ENCODE measurements at places on chromosomes 5 and 9.
A peak's percentile ranks its signal among the peaks of the same experiment; 100 is the strongest.

DNA sequence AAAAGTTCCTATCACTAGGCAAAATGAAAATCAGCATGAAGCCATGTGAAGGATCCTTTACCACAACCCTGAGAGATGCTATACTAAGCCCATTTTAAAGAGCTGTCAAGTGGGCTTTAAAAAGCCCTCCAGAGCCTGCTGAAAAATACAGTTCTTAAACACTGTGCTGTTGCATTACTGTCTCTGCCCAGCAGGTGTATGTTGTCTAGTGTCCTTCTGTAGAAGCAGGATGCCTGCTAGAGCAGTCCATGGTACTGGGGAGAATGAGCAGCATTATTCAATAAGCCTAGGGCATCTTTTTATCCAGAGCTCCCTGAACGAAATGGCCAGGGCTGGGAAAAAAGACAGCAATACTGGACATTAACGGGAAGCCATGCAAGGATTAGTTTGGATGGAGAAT, 126.2 kb upstream of the PLCXD3 start:
- no peak for DNase-seq

- no peak for DNase-seq
Observed at GRCh38 chr9:123518338-123518737, 162.3 kb downstream of the CRB2 start.

GRCh38 chr5:32057187-32058096, 116.7 kb downstream of the GOLPH3 start:
- DNase-seq: no peak

DNA sequence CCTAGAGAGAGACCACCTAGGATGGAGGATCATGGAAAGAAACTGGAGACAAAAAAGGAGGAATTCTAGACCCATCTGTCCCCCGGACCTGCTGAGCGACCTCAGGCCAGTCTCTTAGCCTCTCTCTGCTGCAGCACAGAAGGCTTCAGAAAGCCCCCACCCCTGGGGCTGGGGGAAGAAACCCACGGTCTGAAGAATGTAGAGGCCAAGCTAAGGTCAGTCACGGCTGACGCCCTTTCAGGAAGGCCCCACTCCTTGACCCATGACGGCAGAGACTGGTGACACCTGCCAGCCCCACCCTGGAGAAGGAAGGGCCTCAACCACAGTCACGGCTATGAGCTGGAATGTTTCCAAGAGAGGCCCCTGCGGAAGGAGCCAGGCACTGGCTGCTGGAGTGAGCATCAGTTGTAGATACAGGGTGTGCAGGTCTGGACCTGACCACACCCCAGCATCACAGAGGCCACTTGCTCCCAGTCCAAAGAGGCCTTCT, 120.5 kb upstream of the BOD1 start:
- no peak for DNase-seq

DNA sequence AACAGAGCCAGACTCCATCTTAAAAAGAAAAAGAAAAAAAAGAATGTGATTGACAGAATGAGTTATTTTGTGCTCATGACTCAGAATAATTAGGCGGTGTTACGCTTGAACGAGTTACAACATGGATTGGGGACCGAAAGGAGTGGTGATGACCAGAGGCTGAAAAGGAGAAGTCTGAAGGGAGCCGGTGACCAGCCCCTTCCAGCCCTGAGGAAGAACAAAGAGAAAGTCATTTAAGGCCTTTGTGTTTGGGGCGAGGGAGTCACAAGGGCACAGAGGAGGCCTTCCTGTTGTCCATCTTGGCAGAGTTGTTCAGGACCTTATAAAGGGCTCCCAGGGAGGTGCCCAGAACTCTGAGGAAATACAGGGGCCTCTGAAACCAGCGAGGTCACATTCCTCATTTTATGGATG, 131.6 kb downstream of the GOLPH3 start:
- no peak for DNase-seq

DNA sequence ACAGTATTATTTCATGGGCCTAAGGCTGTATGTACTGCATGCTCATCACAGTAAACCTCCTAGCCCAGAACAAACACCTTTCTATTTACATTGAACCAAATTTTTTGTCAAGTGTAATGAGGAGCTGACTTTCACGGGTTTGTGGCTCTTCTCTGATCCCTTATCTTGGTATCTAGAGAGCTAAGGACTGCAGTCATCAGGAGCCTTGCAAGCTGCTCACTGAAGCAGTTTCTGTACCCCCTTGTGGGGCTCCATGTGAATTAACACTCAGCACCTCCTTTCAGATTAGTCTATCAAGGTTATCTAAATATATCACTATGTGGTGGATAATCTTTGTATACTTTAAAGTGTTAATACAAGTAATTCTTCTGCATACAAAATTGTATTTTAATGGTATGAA, 108.2 kb downstream of the AUH start:
- no peak for DNase-seq

GRCh38 chr5:16313761-16314160, 134.2 kb upstream of the MARCHF11 start:
- no peak for DNase-seq

DNA sequence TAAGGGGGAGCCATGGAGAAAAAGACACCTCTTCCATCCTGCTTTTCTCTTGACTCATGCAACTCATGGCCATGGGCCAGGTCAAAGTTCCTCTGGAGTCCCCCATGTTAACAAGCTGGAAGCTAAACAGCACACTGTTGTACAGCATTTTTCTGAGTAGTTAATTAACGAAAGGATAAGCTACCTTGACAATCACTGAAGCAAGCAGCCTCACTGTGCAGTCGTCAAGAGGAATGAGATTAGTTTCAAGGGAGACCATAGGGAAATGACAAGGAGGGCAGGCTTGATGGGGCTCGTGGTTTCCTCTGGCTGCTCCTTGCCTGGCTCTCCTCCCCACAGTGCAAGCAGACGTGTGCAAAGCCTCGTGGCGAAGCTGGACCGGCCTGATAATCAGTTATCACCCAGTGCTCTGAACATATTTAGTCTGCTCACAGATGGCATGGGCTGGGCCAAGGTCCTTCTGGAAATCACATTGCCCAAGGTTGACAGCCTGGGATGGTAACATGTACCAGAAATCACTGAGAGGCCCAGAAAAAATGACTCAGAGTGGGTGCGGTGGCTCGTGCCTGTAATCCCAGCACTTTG, 209.5 kb downstream of the SLIT3 start:
- no peak for DNase-seq

GRCh38 chr5:20486826-20487225, 498.8 kb upstream of the CDH18 start:
- no peak for DNase-seq

DNA sequence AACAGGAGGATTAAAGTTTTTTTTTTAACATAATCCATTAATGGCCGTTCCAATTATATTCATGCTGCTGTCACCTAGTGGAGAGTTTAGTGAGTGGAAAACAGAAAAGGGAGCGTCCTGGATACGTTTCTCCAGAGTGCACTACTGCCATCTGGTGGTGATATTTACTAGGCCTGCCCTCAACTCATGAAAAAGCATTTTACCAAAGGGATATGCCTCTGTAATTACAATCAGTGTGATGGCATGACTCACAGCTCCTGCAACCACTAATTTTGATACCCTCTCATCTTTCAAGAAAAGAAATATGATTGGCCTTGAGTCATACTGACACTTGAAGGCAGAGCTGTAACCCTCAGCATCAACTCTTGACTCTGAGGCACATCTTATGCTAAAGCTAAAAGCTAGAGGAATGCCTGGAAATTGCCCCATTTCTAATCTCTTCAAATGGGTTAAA, 20.1 kb downstream of the MINAR2 start:
- DNase-seq: peak; percentile 57

Data from stimulated activated CD4-positive, alpha-beta T cell treated with anti-CD3 and anti-CD28 coated beads, Interleukin-2, amount 100 ng/mL, for 24 hours (primary cell).